ENCODE measurements at places on chromosomes 3 and 15.

DNA sequence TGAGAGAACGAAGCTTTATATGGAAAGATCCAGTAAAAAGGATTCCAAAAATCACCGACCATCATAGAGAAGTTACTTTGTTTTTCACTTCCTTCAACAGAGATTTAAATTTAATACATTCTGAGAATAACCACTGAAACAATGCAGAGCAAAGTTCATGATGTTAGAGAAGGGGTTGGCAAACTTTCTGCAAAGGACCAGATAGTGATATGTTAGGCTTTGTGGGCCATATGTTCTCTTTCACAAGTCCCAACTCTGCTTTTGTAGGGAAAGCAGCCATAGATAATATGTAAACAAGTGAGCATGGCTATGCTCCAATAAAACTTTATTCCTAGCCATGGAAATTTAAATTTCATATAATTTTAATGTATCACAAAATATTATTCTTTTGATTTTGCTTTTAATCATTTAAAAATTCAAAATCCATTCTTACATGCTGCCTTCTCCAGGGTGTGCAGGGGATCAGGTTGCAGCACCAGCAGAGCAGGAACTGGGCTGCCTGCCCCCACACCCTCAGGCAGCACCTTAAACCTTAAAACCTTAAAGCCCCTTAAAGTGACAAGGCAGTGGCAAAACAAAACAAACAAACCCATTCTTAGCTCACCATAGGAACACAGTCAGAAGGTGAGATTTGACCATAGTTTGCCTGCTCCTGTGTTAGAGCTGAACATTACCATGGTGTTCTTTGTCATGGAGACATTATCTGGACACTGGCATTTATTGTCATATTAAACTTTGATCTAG is 16.9 kb upstream of the IGSF10 start:
- DNase-seq = no peak

GRCh38 chr15:81897057-81897677 is 148.7 kb downstream of the MEX3B start:
- DNase-seq = no peak

DNA sequence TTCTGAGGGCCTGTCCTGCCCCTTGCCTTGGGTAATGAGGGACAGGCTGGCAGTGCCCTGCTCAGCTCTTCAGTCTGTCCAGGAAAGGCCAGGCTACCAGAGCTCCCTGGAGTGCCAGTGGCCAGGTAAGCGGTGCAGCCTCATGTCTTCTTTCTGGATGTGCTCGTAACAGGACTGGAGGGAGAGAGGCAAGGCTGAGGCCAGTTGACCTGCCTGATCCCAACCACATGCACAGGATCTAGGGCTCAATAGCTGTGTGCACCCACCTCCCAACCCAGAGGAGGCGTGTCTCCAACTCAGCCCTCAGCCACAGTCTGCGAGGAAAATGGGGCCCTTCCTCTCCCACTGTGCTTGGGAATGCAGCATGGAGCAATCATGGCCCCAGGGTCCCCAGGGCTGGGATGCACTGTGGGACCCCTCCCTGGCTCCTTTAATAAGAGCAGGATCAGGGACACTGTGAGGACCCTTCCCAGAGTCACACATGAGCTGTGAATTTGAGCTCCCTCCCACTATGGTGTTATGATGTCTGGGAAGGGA is 22.5 kb downstream of the ALS2CL start:
- no peak for DNase-seq

GRCh38 chr3:141152130-141152529 is 79.5 kb upstream of the PXYLP1 start:
- DNase-seq = no peak

DNA sequence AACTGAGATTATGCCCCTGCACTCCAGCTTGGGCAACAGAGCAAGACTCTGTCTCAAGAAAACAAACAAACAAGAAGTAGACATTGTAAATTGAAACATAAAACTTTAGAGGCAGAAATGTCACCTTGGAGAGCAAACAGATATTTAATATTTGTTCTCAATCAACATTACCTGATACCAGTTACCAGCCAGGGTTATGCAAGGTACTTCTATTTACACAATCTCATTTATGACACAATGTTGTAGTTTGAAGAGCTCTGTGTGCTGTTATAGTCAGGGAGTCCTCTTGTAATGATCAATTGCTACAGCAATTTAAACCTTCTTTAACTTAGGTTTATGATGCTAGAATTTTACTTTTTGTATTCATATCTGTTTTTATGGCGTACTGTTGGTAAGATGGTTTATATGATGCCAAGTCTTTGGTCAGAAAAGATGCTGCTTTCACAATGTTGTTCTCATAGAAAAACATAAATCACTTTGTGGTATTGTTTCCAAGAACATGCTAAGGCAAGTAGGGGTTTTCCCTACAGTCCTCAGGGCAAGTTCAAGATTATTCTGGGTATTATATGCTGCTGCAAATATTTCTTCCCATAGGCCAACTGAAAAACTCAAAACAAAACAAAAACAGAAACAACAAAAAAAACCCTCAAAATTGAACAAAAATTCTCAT is 173.5 kb downstream of the TNIK start:
- DNase-seq = no peak

GRCh38 chr15:90826886-90827435 is 41.4 kb upstream of the FURIN start:
- no peak for DNase-seq

- DNase-seq = no peak
These were observed 38.7 kb downstream of the C3orf38 start for GRCh38 chr3:88188436-88188835.

GRCh38 chr3:38632989-38633388 is 16.5 kb downstream of the SCN5A start:
- DNase-seq = no peak

- DNase-seq = no peak
These were observed 238.7 kb upstream of the P2RY1 start for GRCh38 chr3:152595975-152596821.

- DNase-seq = no peak
These were observed 210.0 kb upstream of the NDN start for GRCh38 chr15:23897091-23897490.

DNA sequence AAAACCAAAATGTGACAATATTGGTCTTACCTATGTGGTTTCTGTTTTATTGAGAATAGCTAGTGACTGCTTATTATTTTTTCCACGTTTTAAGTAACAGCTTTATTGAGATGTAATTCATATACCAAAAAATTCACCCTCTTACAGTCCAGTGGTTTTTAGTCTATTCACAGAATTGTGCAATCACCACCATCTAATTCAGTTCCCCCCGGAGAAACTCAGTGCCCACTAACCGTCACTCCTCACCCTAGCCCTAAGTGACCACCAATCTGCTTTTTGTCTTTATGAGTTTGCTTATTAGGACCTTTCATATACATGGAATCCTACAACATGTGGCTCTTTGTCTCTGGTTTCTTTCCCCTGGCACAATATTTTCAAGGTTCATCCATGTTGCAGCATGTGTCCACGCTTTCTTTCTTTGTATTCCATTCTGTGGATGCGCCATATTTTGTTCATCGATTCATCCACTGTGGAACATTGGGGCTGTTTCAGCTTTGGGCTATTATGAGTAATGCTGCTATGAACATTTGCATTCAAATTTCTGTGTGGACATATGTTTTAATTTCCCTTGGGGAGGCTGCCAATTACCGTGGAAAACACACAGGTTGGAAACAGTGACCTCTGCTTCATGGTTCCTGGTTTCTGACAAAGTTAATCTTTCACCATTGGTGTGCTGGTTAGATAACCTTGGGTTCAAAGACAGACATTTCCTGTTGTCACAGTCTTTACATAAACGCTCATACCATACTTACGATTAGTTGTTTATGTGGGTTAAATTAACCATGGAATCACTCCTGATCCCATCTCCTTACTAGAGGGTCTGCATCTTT is 3.2 kb upstream of the BCL2L10 start:
- no peak for DNase-seq

DNA sequence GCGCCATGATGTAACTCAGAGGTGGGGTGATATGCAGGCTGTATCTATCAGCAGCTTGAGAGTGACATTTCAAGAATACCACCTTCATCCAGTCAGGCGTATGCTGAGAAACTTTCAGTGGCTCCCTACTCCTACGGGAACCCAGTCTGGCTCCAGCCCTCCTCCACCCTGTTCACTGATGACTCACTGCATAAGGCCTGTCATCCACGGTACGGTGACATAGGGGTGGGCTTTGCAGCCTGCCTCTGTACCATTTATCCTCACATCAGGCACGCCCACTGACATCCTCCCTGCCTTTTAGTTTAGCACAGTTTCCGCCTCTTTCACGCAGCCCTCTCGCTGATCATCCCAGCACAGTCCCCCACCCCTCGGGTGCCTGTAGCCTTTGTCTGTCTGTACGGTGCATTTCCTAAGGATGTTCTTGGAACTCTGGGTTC is 11.7 kb downstream of the PXYLP1 start:
- DNase-seq = peak; percentile 34

GRCh38 chr3:52077925-52078324 is 21.6 kb upstream of the DUSP7 start:
- DNase-seq = no peak

- no peak for DNase-seq
These were observed 231.3 kb downstream of the VPS13C start for GRCh38 chr15:61828860-61829513.

- no peak for DNase-seq
These were observed 692 bp downstream of the SCAANT1 start for GRCh38 chr3:63911509-63911872.

GRCh38 chr3:194224471-194225417 is 88.8 kb downstream of the HES1 start:
- DNase-seq = no peak

- no peak for DNase-seq
These were observed 50.0 kb downstream of the RASGRP1 start for GRCh38 chr15:38514601-38515000.

DNA sequence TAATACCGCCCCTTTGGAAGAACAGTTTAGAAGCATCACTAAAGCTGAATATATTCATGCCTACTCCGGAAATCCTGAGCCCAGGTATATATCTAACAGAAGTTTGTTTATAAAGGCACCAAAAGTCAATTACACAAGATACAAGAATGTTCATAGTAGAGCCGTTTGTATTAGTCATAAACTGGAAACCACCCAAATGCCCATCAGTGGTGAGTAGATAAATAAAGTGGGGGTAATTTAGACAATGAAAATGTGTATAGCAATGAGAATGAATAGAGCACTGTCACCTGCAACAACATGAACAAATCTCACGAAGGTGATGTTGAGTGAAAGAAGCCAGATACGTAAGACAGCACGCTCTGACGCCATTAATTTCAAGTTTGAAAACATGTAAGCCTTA is 68.3 kb upstream of the GLCE start:
- DNase-seq = no peak

DNA sequence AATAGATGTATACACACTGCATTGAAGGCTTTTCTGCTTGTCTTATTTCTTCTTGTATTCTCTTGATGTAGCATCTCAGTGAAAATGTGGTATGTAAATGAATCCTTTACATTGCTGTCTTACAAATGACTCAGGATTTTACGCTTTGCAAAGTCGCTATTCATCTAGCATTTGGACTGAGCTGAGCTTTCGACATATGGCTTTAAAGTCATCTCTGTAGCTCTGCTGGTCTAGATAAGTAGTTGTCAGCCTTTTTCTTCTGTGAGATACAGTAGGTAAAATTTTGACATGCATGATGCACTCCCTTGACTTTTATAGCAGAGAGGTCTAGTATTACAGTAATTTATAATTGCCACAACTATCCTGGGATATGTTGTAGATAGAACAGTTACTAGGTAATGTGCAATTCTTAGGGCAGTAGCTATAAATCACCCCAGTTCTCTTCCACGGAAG is 16.8 kb downstream of the MEF2A start:
- no peak for DNase-seq

DNA sequence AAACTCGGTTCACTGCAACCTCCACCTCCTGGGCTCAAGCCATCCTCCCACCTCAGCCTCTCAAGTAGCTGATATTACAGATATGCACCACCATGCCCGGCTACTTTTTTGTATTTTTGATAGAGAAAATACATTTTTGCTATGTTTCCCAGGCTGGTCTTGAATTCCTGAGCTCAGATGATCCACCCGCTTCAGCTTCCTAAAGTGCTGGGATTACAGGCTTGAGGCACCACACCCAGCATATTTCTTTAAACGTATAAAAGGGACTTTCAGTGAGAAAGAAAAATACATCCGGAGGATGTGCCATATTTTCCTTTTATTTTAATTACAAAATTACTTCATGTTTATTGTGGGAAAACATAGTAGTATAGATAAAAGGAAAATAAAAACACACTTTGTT is 55.2 kb downstream of the RPL39L start:
- DNase-seq = no peak

DNA sequence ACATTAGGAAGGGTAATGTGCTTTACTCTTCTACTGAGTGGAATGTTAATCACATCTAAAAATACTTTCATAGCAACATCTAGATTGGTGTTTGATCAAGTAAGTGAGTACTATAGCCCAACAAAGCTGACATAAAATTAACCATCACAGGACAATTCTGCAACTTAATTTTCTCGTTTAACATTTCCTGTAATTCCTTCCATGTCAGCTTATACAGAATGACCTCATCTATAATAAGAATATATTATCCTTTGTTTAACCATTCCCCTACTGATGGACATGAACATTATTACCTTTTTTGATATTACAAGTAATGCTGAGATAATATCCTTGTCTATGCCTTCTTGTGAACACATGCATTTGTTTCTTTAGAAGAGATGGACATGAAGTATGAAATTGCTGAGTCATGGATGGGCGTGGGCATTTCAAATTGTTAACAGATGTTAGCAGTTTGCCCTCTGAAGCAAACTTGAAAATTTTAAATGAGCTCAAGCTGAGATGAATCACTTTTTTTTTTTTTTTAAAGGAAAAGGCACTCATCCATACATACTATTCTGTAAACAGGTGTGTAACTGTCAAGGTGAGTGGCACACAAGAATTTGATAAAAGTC is 85.1 kb downstream of the OXNAD1 start:
- DNase-seq = no peak

DNA sequence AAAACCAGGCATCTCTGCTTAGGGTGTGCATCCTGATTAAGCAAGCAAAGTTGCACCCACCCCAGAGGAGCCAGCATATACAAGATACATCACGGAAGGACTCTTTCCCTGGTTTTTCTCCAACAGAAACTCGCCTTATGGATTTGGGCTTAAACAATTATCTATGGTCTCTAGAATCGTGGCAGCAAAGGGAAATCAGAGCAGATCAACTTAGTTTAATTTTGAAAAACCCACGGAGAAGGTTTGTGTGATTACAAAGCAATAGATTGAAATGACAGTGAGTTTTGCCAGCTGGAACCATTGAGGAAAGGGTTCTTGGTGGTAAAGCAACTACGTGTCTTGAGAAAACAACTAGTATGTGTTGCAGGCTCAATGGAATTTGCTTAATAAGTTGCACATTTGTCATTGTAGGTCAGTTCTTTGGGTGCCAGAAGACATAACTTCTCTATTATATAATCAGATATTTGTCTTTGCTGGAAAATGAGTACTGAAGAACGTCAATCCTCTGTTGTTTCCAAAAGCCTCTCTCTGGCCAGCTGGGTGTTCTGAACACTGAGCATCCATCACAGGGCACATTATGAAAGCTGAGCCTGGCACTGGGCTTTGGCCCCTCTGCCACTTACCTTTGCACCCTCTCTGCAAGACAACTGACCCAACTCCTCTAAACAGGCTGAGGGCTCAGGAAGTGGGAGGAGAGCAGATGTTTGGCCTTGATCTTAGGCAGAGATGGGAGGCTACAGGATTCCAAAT is 75.7 kb upstream of the FBN1 start:
- DNase-seq = no peak

- DNase-seq = no peak
These were observed 65.0 kb upstream of the DAZL start for GRCh38 chr3:16670191-16670590.

- DNase-seq = no peak
These were observed 988.7 kb downstream of the NTRK3 start for GRCh38 chr15:87267798-87268197.

GRCh38 chr15:47725906-47726305 is 8.6 kb downstream of the SEMA6D start:
- DNase-seq = no peak

Data from T follicular helper cell (primary cell).